ENCODE measurements at places on chromosomes 7 and 10.

DNA sequence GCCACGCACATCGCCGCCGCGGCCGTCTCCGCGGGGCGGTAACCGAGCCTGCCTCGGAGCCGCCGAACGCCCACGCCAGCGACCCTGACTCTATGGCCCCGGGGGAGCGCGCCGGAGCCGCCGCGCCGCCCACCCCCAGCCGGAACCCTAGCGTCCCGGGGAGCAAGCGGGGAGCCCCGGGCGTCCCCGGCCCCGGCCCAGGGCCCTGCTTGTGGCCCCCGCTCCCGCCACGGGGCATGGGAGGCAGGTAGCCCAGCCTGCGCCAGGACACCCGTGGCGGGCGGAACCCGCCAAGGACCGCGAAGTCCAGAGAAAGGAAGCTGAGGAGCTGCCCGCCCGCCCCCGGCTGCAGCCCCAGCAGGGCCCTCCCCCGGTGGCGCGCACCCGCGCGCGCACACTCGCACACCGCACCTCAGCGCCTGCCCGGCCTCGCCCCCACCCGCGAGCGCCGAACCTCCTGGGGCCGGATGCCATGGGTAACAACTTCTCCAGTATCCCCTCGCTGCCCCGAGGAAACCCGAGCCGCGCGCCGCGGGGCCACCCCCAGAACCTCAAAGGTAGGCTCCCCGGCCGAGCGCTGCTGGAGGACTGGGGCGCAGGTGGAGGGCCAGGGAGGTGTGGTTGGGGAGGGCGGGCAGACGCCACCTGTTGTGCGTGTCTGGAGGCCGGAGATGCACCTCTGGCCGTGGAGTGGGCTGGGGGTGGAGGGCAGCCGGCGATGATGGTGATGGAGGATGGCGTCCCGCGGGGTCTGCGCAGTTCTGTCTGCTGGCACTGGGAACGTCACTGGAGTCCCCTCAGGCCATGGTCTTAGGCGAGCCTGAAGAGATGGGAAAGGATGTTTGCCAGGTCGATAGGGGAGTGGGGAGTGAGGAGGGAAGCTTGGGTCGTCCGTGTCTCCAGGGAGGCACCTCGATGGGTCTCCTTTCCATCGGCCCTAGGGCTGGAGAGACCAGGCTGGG lies 692 bp downstream of the NEURL1 start:
- DNase-seq = no peak

DNA sequence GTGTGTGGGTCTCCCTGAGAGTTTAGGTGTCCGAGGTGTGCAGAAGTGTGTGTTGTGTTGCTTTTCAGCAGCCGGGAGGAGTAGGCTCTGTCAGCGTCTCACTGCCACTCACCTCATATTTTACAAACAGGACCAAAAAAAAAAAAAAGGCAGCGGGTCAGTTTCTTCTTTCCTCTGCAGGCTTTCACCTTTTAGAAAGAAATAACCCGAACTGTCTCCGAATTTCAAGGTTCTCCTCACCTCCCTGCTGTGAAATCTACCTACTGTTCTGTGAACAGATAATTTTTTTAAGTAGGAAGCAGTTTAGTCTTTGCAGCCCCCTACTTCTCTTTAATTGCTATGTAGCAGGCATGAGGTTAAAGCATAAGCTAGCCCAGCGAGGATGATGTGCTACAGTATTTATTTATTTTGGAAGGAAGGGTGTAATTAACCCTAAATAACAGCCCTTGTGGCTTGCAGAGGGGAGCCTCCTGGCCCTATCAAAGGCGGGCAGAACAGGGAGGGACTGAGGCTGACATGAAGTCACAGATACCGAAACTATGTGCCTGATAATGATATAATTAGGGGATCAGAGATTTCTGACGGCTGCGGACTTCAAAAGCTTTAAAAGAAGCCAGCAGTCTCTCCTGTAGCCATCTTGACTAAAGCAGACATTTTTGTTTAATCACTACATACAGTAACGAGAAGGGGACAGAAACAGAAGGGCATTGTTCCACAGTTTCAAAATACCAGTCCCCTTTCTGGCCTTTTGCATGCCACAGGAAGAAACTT lies 1.6 kb downstream of the BAMBI start:
- no peak for DNase-seq

DNA sequence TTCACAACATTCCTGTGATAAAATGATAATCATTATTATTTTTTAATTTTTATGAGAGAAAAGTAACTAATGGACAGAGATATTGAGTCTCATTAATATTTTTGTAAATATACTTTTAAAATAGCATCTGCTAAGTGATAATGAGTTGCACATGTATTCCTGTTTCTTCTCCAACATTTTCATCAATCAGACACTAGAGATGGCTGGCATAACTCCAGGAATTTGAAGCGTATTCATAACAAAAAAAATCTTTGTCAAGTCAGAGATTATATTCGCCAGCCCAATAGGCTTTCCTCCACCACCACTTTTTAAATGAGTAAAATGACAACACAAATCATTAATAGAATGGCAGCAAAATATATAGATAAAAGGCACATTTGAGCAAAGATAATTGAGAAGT lies 524.0 kb upstream of the KCND2 start:
- no peak for DNase-seq

- no peak for DNase-seq
Measured at GRCh38 chr10:47330366-47330765, 8.1 kb downstream of the GDF2 start.

All from GM18507 (cell line).